ENCODE measurements at places on chromosomes 4 and X.

GRCh38 chr4:37978248-37978924 is 18.2 kb downstream of the PTTG2 start:
- peak; percentile 5 for DNase-seq

- DNase-seq, result no peak
These were observed 22.4 kb downstream of the MAP7D3 start for GRCh38 chrX:136228839-136229207.

DNA sequence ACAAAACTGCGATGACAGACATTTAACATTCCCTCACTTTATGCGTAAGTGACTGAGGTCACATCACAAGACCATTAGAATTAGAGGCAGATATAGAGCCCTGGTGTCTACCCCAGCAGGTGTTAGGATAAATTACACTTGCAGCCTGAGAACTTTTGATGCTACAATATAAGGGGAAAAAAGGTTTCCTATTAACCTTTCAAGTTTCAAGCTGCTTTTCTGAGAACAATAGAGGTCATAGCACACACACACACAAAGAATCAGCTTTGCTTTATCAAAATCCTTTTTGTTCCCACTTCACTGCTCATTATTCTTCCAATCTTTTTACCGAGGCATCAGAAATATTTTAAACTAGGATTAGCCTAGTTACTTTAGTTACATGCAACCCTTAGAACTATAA is 119.8 kb downstream of the COL25A1 start:
- no peak for DNase-seq

DNA sequence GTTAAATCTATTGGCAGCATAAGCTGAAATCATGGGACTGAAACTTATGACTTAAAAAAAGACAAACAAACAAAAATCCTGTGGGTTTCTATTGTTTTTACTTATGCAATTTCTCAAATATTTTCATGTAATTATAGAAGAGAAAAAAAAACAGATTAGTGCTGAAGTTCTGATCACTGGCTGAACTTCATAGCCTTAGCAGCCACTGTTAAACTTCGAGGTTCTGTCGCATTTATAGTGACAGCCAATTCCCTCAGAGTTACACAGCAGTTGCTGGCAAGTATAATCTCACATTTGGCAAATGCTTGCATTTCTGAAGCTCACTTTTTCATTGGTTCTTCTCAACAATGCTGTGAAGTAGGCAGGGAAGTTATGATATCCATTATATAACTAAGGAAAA is 748.9 kb upstream of the MAGEB2 start:
- no peak for DNase-seq

DNA sequence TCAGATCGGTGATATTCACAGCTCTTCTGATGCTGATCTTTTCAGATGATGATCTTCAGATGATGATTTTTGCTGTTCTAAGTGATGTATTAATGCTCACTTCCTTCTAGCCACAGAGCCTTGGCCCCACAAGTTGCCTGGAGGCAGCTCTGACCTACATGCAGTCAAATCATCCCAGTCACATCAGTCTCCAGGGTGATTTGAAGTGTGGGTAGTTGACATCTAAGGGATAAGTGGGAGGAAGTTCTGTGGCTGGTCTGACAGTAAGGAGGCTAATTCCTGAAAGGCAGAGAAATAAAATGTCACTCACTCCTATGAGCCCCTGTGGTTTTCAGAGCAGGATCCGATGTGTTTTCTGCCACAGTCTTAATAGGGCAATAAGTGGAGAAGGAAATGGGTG is 79.8 kb upstream of the RPL34 start:
- no peak for DNase-seq

DNA sequence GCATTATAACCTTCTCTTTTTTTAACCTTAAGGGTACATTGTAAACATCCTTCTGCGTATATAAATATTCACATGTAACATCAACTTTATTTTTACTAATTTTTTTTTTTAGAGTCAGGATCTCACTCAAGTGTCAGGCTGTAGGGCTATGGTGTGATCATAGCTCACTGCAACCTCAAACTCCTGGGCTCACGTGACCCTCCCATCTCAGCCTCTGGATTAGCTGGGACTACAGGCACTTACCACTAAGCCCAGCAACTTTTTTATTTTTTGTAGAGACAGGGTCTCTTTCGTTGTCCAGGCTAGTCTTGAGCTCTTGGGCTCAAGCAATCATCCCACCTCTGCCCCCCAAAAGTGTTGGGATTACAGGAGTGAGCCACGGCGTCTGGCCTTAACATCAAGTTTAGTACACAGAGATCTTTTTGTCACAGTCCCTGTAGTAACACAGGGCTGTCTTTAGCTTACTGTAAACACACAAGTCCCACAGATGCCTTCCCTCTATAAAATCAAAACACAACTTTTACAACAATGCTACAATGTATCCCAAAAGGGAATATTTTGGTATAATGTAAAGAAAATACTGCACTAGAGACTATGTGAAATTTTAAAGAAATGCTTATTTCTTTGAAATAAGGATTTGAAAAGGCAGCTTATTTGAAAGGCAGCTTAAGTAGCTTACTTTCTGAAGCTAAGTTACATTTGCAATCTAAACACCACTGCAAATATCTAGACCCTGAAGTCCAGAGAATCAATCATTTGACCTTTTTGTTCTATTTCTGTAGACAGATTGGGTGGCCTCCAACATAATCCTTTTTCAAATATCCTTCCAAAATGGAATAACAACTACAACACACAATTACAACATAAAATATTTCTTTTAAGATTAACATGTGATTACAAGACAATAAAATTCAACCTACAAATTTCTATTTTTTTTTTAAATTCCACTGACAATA is 116.0 kb downstream of the APBB2 start:
- DNase-seq, result no peak

GRCh38 chr4:26804925-26805324 is 55.7 kb upstream of the STIM2 start:
- DNase-seq, result no peak

All from stimulated activated CD4-positive, alpha-beta T cell treated with anti-CD3 and anti-CD28 coated beads, Interleukin-12 subunit alpha, Interleukin-12 subunit beta, amount 100 ng/mL, for 24 hours (primary cell).